ENCODE measurements at places on chromosomes 16 and 17. TPM values are rescaled to one million over a fixed set of nuclear protein-coding genes. Genes with fewer than 3 reads are reported as not detected.

Gene KIAA0753
- 20.1 TPM for total RNA-seq

Gene SNX20
- not detected for total RNA-seq

Gene TBX4
- not detected for total RNA-seq

Gene BPTF
- 78.6 TPM for total RNA-seq

Gene ABCA6
- 30.5 TPM for total RNA-seq

Gene SCNN1B
- total RNA-seq: not detected

Gene TRIM47
- total RNA-seq: 56.7 TPM

Gene PRSS8
- not detected for total RNA-seq

All from endothelial cell of umbilical vein (primary cell).